Type B pancreatic cell (in vitro differentiated cells): ENCODE measurements at places on chromosomes 4 and X. TPM values are rescaled to one million over a fixed set of nuclear protein-coding genes. Genes with fewer than 3 reads are reported as not detected.

Gene CT45A2
- total RNA-seq: not detected in 2 replicates

DNA sequence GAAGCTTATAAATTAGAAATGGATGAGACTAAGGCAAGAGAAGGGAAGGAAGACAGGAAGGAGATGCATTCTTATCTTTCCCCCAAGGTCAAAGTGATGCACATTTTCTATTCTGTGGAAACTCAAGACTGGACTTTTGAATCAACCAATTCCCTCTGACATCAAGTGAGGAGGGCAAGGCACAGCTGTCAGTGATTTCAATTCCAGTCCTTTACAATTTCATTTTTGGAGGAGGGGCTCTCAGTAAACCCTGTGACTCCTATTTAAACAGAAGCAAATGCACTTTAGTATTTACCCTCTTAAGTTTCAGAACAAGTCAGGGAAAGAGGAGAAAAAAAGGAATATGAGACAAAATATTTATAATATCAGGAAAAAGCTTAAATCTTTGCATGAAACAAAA is 134.0 kb downstream of the MGST2 start:
- no peak for DNase-seq
- H3K27me3 ChIP-seq: no peaks in the 10 kb centered on the region
- H3K4me1 ChIP-seq: peaks cover 74% of the 10 kb centered on the region
- H3K27ac ChIP-seq: peak overlapping the region; percentile 42
- H3K4me3 ChIP-seq: peak overlapping the region; percentile 27

- H3K27ac ChIP-seq: no peak overlapping the region
- H3K4me1 ChIP-seq: no peaks in the 10 kb centered on the region
- H3K27me3 ChIP-seq: no peaks in the 10 kb centered on the region
- no peak overlapping the region for H3K4me3 ChIP-seq
- DNase-seq: no peak
- no peaks in the 10 kb centered on the region for H3K36me3 ChIP-seq
Observed at GRCh38 chr4:126375462-126376054, 1060.8 kb downstream of the FAT4 start.

- H3K4me3 ChIP-seq: no peak overlapping the region
- H3K36me3 ChIP-seq: no peaks in the 10 kb centered on the region
- H3K27ac ChIP-seq: peak overlapping the region; percentile 40
- no peaks in the 10 kb centered on the region for H3K27me3 ChIP-seq
- DNase-seq: no peak
Observed at GRCh38 chr4:139655116-139655515, 10.5 kb upstream of the MGST2 start.

Gene ASB5
- 0.10 TPM in 1 of 2 replicates, not detected in the other for total RNA-seq

GRCh38 chr4:39846120-39846519 is 131.6 kb downstream of the PDS5A start:
- no peaks in the 10 kb centered on the region for H3K4me1 ChIP-seq
- peaks cover 10% of the 10 kb centered on the region for H3K36me3 ChIP-seq
- no peaks in the 10 kb centered on the region for H3K27me3 ChIP-seq
- no peak for DNase-seq
- H3K4me3 ChIP-seq: no peak overlapping the region

Gene RHOH
- 3.1 and 5.4 TPM in 2 replicates for total RNA-seq

DNA sequence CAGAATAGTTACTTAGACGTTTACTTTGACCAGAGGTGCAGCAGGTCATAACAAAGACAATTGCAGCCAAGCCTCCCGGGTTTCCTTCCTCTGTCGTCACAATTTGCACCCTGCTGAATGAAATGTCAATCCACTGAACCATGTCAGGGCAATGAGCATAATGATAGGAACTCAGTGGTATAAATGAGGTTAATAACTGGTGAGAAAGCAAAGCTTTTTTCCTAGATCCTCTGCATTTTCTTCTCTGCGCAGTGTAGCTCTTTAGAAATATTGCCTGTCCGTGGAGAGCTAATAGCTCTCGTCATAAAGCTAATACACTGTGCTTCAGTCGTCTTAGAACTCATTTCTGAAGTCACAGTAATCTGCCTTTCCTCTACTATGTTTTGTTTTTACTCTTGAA is 1960.1 kb upstream of the ADGRL3 start:
- peaks cover 5% of the 10 kb centered on the region for H3K4me1 ChIP-seq
- H3K4me3 ChIP-seq: no peak overlapping the region
- no peaks in the 10 kb centered on the region for H3K36me3 ChIP-seq
- H3K27ac ChIP-seq: no peak overlapping the region
- no peaks in the 10 kb centered on the region for H3K27me3 ChIP-seq

Gene IL3RA
- not detected in 2 replicates for total RNA-seq

Gene CENPVL3
- total RNA-seq: 2.1 and 2.9 TPM in 2 replicates

Gene MED28
- total RNA-seq: 79.3 and 92.5 TPM in 2 replicates

DNA sequence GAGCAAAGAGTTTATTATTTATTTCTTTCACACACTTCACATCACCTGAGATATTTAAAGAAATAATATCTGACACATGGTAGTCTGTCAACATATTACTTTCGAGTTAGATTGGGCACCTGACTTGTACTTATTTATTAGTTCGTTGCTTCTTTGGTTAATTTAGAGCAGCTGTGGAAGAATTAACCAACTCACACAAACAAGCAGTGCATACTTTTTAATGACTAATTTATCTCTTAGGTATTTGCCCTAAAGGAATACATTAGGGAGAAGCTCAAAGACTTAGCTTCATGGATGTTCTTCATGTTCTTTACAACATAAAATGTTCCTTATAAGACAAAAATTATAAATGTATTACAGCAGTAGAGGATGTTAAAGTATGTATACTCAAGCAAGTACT is 242.9 kb downstream of the ARHGAP24 start:
- no peaks in the 10 kb centered on the region for H3K36me3 ChIP-seq
- peaks cover 15% of the 10 kb centered on the region for H3K4me1 ChIP-seq
- no peak for DNase-seq
- H3K4me3 ChIP-seq: no peak overlapping the region
- H3K27ac ChIP-seq: no peak overlapping the region

GRCh38 chrX:5220421-5220820 is 1008.2 kb downstream of the NLGN4X start:
- no peaks in the 10 kb centered on the region for H3K36me3 ChIP-seq
- H3K4me1 ChIP-seq: no peaks in the 10 kb centered on the region
- no peak overlapping the region for H3K4me3 ChIP-seq
- H3K27ac ChIP-seq: no peak overlapping the region

Gene CCSER1
- 18.1 and 25.5 TPM in 2 replicates for total RNA-seq

DNA sequence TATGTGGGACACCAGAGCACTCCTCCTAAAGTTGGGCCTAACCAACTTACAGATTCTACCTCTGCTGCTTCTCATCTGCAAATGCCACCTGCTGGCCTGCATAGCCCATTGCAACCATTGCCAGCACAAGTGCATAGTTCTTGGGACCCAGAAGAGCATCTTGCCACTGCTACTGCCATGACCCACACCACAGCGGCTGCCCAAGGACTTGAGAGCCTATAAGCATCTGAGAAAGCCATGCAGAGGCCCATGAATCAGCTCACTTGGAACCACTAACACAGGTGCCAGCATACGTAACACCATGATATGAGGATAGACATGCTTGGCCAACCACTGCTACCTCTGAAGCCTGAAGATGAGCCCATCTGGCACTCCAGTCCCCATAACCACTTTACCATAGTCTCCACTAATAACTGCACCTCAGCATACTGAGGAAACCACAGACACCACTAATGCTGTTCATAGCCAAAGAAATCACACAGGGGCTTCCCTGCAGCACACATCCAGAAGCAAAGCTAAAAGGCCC is 258.1 kb upstream of the AGTR2 start:
- DNase-seq: no peak
- H3K27me3 ChIP-seq: no peaks in the 10 kb centered on the region
- no peak overlapping the region for H3K4me3 ChIP-seq
- no peak overlapping the region for H3K27ac ChIP-seq
- peaks cover 14% of the 10 kb centered on the region for H3K36me3 ChIP-seq

- H3K4me3 ChIP-seq: no peak overlapping the region
- no peaks in the 10 kb centered on the region for H3K4me1 ChIP-seq
- no peak overlapping the region for H3K27ac ChIP-seq
- no peaks in the 10 kb centered on the region for H3K36me3 ChIP-seq
- H3K27me3 ChIP-seq: no peaks in the 10 kb centered on the region
- no peak for DNase-seq
Observed at GRCh38 chr4:126956184-126956897, 676.4 kb upstream of the INTU start.

Gene SRP72
- total RNA-seq: 87.3 and 108 TPM in 2 replicates

Gene MXD4
- 59.8 and 79.9 TPM in 2 replicates for total RNA-seq

Gene DUX4
- not detected in 2 replicates for total RNA-seq
